ENCODE measurements at places on chromosomes 4 and X.

- DNase-seq, result no peak
These were observed 13.6 kb upstream of the ABLIM2 start for GRCh38 chr4:8171984-8172924.

- no peak for DNase-seq
These were observed 19.8 kb upstream of the HSFX4 start for GRCh38 chrX:149909324-149910177.

GRCh38 chr4:45946699-45947098, 177.2 kb downstream of the GABRG1 start:
- DNase-seq, result no peak

GRCh38 chr4:137509855-137510282, 22.4 kb downstream of the PCDH18 start:
- DNase-seq, result no peak

DNA sequence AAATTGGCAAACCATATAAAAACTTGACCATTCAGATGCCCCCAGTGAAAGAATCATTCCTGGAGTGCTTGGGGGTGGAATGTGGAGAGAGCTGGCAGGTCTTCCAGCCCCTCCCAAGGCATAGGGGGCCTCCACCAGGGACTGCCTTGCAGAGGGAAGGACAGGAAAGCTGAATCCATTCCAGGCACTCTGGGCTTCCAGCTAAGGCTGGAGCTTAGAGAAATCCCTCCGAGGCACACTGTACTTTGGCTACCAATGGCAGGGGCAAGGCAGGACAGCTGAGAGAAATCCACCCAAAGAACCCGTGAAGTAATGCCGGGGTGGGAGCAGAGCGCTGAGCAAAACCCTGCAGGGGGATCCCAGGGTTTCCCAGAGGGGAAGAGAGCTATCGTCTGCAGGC, 4.0 kb downstream of the CENPU start:
- DNase-seq, result no peak

GRCh38 chrX:150446151-150446550, 83.0 kb downstream of the MAMLD1 start:
- no peak for DNase-seq

DNA sequence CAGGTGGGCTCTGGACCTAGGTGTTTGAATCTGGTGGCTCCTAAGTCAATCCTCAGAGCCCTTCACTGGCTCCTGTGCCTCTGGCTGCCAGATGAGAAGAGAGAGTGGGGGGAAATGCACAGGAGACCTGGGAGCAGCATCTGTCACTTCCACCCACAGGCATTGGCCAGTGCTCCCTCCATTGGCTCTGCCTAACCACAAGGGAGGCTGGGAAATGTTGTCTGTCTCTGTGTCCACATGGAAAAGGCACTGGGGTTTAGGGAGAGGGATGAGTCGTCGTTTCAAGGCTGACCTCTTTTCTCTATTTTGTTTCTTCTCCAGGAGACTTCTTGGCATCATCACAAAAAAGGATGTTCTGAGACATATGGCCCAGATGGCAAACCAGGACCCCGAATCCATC, 76.4 kb downstream of the CLCN4 start:
- DNase-seq, result no peak

DNA sequence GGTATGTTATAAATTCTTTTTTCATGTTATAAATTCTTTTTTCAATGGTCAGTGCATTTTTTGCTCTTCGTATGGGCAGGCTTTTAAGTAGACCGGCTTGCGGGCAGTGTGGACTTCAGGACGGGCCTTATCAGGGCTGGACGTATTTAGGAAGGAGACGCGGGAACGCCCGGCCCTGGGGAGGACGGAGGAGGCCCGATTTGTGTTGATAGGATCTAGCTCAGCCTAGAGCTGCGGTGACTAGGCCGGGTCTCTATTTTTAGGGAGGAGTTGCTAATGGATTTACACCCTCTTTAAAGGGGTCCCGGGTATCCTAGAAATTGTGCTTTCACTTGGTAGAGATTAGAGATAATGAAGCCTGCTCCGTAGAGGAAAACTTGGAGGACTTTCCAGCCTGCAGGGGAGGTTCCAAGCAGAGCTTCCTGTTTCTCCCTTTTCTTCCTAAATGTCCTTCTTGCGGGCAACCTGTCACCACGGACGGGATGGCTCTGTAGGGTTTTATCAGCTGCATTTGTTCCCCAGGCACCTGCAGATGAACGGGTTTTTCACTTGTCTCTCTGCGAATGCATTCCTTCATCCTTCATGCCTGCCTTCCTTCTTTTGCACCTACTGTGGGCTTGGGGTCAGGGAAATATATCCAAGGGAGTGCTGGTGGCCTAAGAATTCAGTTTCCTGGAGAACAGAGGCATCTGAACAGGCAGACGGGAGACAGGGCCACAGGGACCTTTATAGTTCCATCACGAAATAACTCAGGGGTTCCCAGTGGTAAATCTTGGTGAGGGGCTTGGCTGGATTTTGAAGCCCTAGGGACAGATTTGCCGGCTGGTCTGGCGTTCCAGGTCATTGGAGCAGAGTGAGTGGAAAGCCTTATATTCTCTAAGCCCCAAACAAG, 1.4 kb downstream of the CD99 start:
- DNase-seq, result peak; percentile 66

DNA sequence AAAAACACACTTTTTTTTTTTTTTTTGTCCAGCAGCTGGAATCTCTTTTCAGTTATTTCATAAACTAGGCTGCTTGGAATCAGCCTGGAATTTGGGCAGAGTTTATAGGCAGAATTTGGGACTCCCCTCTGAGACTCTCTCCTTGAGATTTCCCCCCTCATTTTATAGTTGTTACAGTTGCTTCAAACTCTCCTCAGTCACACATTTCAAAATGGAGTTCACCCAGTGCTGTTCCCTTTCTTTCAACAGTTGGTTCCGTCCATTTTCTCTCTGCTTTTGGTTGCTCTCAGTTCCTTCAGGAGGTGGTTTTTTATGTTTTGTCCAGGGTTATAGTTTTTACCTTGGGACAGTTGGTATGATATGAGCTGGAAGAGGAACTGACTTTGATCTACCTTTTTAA, 27.5 kb downstream of the NSD2 start:
- DNase-seq, result no peak

GRCh38 chr4:148443512-148444295, 1.5 kb upstream of the NR3C2 start:
- no peak for DNase-seq

GRCh38 chrX:71111921-71112431, 599 bp upstream of the IL2RG start:
- DNase-seq, result peak; percentile 65

DNA sequence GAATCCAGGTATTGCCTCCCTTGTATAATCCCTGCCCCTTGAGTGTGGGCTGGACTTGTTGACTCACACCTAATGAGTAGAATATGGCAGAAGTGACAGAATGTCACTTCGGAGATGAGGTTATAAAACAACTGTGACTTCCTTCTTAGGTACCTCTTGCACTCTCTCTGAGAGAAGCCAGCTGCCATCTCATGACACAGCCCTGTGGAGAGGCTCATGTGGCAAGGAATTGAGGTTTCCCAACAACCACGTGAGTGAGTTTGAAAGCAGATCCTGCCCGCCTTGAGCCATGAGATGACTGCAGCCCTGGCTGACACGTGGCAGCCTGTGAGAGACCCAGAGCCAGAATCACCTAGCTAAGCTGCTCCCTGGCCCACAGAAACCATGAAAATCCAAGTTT, 13.5 kb downstream of the ASB11 start:
- peak; percentile 10 for DNase-seq

DNA sequence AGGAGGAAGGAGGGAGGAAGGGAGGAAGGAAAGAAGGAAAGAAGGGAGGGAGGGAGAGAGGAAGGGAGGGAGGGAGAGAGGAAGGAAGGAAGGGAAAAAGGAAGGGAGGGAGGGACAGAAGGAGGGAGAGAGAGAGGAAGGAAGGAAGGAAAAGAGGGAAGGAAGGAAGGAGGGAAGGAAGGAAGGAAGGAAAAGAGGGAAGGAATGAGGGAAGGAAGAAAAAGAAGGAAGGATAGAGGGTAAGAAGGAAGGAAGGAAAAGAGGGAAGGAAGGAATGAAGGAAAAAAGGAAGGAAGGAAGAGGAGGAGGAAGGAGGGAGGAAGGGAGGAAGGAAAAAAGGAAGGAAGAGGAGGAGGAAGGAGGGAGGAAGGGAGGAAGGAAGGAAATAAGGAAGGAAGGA, 796.8 kb downstream of the ARAP2 start:
- no peak for DNase-seq

DNA sequence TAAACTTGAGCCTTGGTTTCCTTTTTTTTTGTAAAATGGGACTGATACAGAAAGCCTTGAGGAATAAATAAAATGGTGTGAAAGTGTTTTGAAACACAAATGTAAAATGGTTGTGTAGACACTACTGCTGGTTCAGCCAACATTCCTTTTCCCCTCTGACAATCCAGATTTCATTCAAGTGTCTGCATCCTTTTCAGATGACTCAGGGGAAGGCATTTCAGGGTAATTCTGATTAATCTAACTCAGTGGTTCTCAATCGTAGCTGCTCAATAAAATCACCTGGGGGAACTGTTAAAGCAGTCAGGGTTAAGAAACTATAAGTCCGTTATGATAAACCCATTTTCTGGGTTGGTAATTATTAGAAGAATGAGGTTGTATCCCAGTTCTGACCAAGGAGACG, 4.6 kb downstream of the ARHGAP10 start:
- DNase-seq, result no peak

DNA sequence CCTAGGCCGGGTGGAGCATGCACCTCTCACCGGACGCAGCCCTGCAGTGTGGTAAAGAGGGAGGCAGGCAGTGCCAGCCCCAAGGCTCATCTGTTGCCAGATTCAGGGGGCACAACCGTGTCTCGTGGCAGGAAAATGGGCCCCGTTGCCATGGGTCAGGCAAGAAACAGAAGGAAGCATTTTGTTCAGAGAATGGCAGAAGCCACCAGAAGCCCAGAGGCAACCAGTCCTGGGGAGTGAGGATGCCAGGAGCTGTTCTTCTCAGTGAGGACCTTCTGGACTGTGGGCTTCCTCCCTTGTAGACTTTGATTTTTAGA, 12.5 kb upstream of the UVSSA start:
- no peak for DNase-seq

- no peak for DNase-seq
These were observed 109.4 kb upstream of the TLL1 start for GRCh38 chr4:165763640-165764039.

DNA sequence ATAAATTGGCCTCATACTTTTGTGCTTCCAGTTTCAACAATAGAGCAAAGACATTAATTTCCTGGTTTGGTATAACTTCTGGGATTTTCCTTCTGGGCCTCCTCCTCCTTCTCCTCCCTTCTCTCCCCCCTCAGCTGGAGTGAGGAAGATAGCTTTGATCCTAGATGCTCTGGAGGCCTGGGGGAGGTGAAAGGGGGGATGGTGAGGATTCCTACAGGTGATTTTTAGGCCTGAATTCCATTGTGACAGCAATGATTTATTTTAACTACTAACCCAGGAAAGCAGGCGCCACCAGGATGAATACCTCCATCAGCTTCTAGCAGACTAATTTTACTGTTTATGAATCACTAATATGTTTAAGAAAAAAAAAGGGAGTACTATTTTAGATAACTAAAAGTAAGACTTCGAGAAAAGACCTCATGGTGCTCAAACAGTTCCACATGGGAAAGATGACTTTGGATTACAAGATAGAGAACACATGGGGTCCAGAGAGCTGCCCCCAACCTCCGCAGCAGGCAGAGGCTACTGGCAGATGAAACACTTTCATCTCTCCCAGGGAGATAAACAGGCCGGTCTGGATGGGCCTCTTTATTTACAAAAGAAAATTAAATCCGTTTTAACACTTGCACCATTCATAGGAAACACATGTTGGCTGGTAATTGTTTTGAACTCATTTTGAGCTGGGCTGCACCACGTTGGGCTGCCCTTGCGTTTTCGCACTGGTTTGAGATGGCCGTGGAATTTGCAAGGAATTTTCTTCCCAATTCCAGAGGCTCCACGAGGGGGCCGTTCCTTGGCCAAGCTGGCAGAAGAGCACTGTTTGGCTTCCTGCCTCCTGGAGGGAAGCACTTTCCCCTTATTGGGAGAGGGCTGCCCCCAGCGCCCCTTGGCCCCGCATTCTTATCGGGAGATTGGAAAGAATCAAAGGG, 125.1 kb upstream of the STX18 start:
- no peak for DNase-seq

DNA sequence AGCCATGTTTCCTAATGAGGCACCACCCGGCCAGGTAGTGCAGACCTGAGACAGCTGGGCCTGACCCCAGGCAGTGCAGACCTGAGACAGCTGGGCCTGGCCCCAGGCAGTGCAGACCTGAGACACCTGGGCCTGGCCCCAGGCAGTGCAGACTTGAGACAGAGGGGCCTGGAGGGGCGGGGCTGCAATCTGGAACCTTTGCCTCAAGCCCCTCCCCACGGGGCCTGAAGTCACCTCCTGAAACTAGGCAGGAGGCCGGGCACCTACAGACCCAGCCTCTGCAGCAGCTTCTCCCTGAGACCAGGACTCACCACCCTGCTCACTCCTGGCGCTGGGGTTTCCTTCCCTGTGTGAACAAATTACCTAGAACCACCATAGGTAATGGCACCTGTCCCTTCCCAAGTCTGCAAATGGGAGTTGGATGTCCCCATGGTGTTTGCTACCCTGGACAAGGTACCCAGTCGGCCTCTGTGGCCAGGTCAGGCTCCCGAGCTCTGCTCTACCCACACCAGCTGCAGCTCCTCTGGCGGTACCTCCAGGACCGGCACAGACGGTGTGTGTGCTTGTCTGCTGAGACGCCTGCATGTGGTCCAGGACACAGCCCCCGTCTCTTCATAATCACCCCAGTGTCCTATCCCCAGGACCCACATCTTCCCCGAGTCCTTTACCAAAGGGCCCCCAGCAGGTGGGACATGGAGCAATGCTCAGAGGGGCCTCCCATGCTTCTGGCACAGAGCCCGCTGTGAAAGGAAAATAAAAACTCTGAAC, 53.1 kb upstream of the C4orf50 start:
- no peak for DNase-seq

DNA sequence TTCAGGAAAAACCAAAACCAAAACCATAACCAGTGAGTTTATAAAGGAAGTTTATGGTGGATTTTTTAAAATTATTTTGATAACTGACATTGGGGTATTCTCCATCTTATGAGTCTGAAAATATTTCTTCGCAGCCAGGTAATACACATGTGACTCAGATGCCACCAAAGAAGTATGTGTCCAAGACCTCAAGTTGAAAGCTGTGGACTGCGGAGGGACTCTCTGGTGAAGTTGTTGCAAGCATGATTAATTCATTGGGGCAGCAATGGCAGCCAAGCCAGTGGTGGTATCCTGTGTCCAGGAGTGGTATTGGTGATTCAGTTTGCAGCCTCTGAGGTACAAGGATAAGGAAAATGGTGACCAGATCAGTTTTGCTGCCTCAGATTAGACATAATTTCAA, 14.0 kb upstream of the ADH5 start:
- DNase-seq, result no peak

DNA sequence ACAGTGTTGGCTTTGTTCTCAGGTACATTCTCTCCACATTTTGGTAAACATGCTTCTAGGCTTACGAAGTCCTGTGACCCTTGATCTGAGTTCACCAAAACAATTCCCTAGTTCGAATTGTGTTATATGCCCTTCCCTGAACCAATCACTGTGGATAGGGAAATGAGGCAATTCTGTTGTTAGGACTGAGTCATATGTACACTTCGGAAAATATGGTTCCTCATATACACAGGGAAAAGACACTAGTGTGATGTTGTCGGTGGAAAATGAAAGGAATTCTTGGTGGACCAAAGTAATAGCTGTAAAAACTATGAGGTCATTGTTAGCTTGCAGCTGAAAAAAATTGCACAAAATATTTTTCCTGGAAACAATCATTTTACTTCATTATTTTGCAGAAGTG, 46.6 kb upstream of the MAGEC2 start:
- no peak for DNase-seq
